ENCODE measurements at places on chromosomes 1 and 21. TPM values are rescaled to one million over a fixed set of nuclear protein-coding genes. Genes with fewer than 3 reads are reported as not detected.

GRCh38 chr21:22791376-22791775, 1793.2 kb downstream of the NCAM2 start:
- no peak for DNase-seq
- H3K4me3 ChIP-seq, result no peak overlapping the region
- no peaks in the 10 kb centered on the region for H3K36me3 ChIP-seq
- no peak overlapping the region for H3K27ac ChIP-seq
- H3K4me1 ChIP-seq, result no peaks in the 10 kb centered on the region

XCL2 gene
- total RNA-seq, result not detected

GRCh38 chr1:102186536-102186935, 189.8 kb upstream of the OLFM3 start:
- H3K4me1 ChIP-seq, result no peaks in the 10 kb centered on the region
- DNase-seq, result peak; percentile 0
- H3K27me3 ChIP-seq, result no peaks in the 10 kb centered on the region
- H3K27ac ChIP-seq, result no peak overlapping the region

DNA sequence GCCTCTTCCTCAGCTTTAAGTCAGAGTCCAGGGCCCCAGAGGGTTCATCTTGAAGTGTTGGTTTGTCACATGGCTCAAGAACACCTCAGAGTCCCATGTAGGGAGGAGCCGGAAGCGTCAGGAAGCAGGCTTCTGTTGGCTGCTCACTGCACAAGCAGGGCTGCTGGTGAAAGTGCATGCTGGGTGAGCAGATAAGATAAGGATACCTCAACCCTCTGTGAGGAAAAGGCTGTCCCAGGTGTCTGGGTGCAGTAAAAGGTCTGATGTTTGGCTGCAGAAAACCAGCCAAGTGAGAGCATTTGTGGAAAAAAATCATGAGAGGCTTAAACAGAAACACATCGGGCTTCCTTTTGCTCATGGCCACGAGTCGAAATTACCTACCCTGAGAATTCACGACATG, 6.2 kb upstream of the TEX35 start:
- no peak overlapping the region for H3K4me3 ChIP-seq
- DNase-seq, result no peak
- no peak overlapping the region for H3K27ac ChIP-seq
- H3K36me3 ChIP-seq, result no peaks in the 10 kb centered on the region
- H3K4me1 ChIP-seq, result no peaks in the 10 kb centered on the region

CACHD1 gene
- total RNA-seq, result 5.6 TPM

AGTRAP gene
- total RNA-seq, result 113 TPM

CZIB gene
- total RNA-seq, result 63.2 TPM

DNA sequence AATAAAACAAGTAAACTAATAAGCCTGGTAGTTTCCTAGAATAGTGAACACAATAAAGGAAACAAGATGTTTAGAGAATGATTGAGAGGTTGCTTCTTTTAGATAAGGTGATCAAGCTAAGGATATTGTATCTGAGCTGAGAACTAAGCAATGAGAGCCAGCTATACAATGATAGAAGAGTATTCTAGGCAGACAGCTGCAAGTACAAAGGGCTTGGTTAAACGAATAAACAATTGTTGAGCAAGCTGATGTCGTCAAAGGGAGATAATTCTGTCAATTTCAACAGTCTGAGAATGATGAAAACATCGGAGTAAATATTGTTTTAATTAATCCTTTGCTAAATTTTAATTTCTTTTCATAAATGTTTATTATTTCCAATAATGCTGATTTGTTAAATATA, 5.5 kb upstream of the FH start:
- no peaks in the 10 kb centered on the region for H3K4me1 ChIP-seq
- H3K27me3 ChIP-seq, result peaks cover 14% of the 10 kb centered on the region
- no peak for DNase-seq
- H3K27ac ChIP-seq, result no peak overlapping the region
- H3K4me3 ChIP-seq, result no peak overlapping the region
- no peaks in the 10 kb centered on the region for H3K36me3 ChIP-seq

GRCh38 chr1:84540759-84541158, 33.5 kb downstream of the CTBS start:
- no peak overlapping the region for H3K4me3 ChIP-seq
- no peaks in the 10 kb centered on the region for H3K4me1 ChIP-seq
- no peak for DNase-seq
- no peaks in the 10 kb centered on the region for H3K36me3 ChIP-seq

GRCh38 chr1:203516184-203516583, 22.2 kb downstream of the OPTC start:
- DNase-seq, result no peak
- H3K4me1 ChIP-seq, result peaks cover 43% of the 10 kb centered on the region
- H3K36me3 ChIP-seq, result no peaks in the 10 kb centered on the region
- no peak overlapping the region for H3K4me3 ChIP-seq

DNA sequence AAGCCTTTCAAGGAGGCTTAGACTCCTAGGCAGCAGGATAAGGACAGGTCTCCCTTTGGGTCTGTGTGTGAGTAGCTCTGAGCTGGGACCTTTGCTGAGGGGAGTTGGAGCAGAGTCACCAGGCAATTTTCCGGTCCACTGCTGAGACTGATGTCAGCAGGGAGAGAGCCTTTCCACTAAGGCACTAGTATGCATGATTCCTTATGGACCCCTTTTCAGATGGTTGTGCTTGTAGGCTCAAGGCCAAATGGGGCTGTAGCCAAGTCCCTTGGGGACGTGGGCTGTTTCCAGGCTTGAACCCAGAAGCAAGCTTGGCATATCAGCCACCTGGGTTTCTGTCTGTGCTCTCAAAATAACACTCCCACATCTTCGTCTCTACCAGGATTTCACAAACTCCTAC, 73.0 kb downstream of the CCDC18 start:
- no peak for DNase-seq
- 0 out of 2 replicates have a peak, but pooled peaks cover 7% of the 10 kb centered on the region for H3K36me3 ChIP-seq

DNA sequence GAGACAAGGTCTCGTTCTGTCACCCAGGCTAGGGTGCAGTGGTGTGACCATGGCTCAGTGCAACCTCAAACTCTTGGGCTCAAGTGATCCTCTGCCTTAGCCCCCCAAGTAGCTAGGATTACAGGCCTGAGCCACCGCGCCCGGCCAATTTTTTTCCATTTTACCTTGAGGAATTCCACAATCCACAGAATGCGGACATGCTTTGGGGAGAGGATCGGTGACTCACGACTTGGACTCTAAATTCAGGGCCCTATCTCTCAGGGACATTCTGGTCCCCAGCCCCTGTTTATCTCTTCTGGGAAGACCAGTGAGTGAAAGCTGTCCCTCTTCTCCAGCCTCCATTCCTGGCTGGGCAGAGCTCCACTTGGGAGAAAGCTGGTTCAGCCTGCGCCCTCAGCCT, 5.2 kb downstream of the PADI1 start:
- H3K4me3 ChIP-seq, result no peak overlapping the region
- no peak overlapping the region for H3K27ac ChIP-seq
- DNase-seq, result no peak
- peaks cover 18% of the 10 kb centered on the region for H3K4me1 ChIP-seq

- peak; percentile 22 for DNase-seq
- no peaks in the 10 kb centered on the region for H3K4me1 ChIP-seq
- no peak overlapping the region for H3K4me3 ChIP-seq
- H3K27ac ChIP-seq, result no peak overlapping the region
- no peaks in the 10 kb centered on the region for H3K27me3 ChIP-seq
Measured at GRCh38 chr1:159977364-159978106, 23.5 kb upstream of the SLAMF9 start.

DNA sequence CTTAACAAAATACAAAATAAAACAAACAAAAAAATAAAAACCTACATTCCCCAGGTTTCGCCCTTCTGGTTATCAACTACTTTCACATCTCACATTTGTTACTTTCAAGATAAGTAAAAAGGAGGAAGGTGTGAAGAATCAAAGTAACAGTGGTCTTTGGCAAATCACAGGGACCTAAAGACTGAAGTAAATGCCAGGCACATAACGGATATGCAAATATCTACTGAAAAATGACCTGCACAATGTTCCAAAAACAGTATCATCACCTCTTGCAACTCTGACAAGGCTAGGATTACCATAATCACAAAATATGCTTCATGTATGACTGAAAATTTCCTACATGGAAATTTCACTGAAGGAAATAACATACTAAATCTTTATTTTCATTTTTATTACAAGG, 29.3 kb downstream of the COP1 start:
- DNase-seq, result no peak
- H3K36me3 ChIP-seq, result peaks cover 2% of the 10 kb centered on the region
- H3K27me3 ChIP-seq, result no peaks in the 10 kb centered on the region

DNA sequence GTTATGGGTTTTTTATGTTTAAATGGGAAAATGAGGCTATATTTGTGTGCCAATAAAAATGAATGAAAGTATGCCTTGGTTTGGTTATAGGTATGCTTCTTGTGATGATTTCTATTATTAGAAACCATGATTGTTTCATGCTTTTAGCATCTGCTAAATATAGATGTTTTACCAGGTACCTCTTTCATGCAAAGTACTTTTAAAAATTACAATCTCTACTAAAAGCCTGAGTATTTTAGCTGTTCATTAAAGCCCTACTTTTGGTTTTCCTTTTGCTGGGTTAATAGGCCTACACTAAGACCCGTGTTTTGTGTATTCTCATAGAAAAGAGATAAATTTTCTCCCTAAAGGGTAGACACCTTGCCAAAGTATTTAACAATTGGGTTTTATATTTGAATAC, 32.0 kb downstream of the MTF2 start:
- no peaks in the 10 kb centered on the region for H3K36me3 ChIP-seq
- no peak overlapping the region for H3K4me3 ChIP-seq
- no peak overlapping the region for H3K27ac ChIP-seq
- H3K4me1 ChIP-seq, result peaks cover 16% of the 10 kb centered on the region

GRCh38 chr1:41044187-41044586, 22.7 kb upstream of the SLFNL1 start:
- H3K27me3 ChIP-seq, result no peaks in the 10 kb centered on the region
- no peak overlapping the region for H3K27ac ChIP-seq
- H3K4me1 ChIP-seq, result no peaks in the 10 kb centered on the region
- peaks cover 5% of the 10 kb centered on the region for H3K36me3 ChIP-seq
- DNase-seq, result no peak
- no peak overlapping the region for H3K4me3 ChIP-seq

ZSWIM5 gene
- 1.1 TPM for total RNA-seq

TSSK3 gene
- total RNA-seq, result not detected

All from GM23248 (cell line).